ENCODE measurements at places on chromosomes 11 and 22.

DNA sequence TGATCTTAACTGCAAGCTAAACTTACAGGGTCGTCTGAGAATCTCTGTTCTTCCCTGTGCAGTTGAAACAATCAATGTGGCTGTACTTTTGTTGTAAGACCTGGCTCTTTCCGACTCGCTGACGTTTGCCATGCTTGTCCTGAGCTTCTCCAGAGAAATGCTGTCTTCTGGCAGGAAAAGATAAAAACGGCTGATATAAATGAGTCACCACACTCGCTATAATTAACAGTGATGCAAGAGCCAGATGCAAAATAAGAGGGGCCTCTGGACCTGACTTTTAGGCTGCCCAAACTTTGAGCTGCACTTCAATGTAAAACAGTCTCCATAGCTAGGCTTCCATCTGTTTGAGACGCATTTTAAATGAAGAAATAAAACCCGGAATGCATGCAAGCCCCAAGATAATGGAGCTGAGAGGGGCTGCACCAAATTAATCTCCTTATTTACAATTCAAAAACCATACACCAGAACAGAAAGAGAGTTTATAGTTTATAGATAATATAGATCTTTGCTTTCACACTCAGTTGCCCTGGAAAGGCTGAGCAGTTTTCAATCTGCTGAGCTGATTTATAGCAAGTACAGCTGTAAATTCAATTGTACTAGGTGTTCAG lies 48.5 kb downstream of the WT1 start:
- no peak for DNase-seq

DNA sequence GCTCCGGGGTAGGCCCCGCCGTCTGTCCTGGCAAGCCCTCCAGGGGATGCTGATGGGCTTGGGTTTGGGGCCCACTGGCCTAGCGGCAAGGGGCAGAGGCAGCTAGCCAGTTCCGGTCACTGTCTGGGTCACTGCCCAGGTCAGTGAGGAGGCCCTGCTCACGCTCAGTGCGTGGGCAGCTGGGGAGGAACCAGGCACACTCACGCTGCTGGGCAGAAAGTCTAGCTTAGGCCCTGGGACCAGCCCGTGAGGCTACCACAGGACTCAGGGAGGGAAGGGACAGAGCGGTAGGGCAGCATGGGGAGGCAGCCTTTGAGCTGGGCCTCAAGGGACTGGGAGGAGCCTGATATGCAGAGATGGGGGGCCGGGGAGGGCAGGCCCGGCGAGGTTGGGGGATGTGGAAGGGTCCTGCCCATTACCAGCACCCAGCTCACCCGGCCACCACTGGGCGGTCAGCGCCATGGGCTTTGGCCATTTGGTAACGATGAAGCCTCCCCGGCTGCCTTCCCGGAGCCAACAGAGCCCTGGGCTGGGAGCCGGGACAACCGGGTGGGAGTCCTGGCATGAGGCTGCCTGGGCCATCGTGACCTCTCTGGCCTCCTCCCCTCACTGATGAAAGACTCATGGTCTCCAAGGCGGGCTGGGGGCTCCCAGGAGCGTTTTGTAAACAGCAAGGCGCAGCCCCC lies 14.2 kb downstream of the SHISAL1 start:
- peak; percentile 42 for DNase-seq

- DNase-seq = no peak
These were observed 43.6 kb downstream of the TENM4 start for GRCh38 chr11:79397252-79397651.

GRCh38 chr11:6200975-6201374 lies 2.0 kb downstream of the OR52W1 start:
- no peak for DNase-seq

- DNase-seq = no peak
These were observed 21.5 kb upstream of the CSNK2A3 start for GRCh38 chr11:11374358-11375148.

DNA sequence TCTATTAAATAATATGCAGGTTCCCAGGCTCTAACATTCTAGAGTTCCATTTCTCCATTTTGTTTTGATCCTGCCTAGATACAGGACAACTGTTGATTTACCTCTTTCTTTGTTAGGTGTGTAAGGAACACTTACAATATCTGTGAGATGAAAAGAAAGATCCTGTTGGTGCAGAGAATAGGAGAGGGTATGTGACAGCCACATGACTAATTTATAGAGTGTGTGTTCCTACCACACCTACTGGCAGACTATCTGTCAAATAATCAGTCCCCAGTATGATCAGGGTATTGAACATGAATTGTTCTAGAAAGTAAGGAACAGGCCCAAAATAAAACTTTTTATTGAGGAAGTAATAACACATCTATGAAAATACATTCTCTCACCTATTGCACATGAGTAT lies 10.2 kb downstream of the MMP10 start:
- DNase-seq = no peak

DNA sequence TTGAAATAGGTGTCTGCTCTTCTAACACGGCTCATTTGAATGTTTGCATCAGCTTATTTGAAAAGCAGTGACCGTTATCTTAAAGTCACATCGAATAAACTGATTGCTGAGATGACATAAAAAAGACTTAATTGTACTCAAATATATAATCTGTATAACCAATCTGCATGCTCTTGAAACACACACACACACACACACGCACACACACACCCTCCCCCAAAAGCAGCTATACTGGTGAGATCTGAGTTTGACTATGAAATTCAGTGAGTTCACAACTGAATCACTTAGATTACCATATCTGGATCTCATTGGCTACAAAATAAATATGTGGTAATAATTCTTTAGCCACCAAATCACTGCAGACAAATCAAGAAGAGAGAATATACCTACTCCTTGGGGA lies 3.8 kb upstream of the IFTAP start:
- no peak for DNase-seq

DNA sequence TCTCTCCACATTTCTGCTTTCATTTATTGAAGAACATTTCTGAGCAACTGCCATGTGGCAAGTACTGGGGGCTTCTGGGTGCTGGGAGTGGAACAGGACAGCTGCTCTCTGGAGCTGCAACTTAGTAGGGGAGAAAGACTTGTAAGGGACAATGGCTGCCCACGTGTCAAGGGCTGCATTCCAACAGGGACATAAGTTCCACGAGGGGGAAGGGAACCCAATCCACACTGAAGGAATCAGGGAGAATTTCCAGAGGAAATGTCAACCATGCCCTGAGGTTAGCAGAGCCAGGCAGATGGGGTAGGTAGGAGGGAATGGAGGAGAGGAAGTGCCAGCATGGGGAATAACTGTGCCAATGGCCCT lies 1.7 kb downstream of the MAPK8IP2 start:
- no peak for DNase-seq

DNA sequence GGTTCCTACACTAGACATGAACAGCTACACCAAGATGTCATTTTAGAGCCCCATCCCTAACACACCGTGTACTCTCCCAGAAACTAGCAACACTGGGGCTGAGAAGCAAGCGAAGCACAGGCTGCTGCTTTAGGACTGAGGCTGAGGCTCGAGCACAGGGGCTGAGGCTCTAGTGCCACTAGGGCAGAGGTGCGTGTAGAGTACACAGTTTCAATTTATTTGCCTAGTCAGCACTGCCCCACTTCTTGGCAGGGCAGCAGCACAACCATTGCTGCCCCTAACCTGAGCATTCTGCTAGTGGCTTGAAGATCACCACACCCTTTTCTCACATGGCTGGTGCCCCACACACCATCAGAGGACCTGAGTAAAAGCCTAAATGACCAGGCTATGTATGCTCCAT lies 713.2 kb downstream of the LRRC4C start:
- DNase-seq = no peak

- DNase-seq = no peak
These were observed 2.7 kb downstream of the LRRC56 start for GRCh38 chr11:539971-540481.

GRCh38 chr11:91749251-91749650 lies 475.4 kb upstream of the FAT3 start:
- DNase-seq = no peak

DNA sequence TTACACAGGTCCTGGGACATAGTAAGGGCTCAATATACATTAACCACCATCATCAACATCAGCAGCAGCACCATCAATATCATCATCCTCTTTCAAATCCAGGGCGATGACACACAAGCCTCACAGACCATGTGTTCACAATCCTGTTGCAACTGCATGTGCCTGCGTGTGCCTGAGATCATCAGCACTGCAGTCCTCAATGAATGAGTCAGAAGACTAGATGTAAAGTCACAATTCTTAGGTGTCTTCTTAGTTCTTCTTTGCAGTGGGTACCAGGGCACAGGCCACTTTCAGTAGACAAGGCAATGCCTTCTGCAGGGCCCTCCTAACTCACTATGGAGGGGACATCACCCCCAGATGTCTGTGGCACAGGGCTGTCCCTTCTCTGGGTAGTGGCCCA lies 111.1 kb downstream of the MYO18B start:
- DNase-seq = no peak

GRCh38 chr11:68461575-68461917 lies 994 bp downstream of the PPP6R3 start:
- DNase-seq = no peak

DNA sequence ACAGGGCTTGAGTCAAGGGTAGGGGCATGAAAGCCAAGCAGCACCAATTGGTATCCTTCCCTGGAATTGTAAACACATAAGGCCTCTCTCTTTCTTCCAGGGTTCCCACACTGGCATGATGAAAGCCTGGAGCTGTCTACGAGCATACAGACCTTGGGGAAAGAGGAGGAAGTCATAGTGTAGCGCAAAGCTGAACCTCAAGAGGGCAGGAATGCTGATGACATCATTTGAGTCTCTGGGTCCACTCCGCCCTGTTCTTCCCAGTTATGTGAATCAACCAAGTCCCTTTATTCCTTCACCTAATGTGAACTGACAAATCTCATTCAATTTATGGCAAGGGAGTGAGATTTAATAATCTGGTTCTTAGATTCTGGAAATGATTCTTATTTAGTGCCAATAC lies 266.4 kb upstream of the NCAM1 start:
- DNase-seq = no peak

DNA sequence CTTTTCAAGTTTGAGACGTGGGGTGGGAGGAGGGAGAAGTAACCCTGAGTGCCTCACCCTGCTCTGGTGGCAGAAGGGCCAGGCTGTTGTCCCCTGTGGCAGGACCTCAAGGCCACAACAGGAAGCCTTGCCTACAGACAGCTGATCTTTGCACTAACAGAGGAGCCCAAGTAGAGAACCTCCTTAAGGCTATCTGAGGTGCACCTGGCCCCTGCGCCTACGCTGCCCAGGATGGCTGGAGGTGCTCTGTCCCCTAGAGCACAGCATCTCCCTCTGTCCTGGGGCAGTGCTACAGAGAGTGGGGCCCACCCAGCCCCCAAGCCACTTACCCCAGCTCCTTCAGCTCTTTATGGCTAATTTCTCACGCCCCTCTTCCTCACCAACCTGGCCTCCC lies 27.0 kb downstream of the MYO7A start:
- DNase-seq = no peak

GRCh38 chr11:86695373-86695772 lies 23.0 kb upstream of the ME3 start:
- DNase-seq = no peak

GRCh38 chr11:35305670-35306382 lies 113.5 kb downstream of the SLC1A2 start:
- peak; percentile 33 for DNase-seq

- peak; percentile 69 for DNase-seq
These were observed 879 bp downstream of the TMEM121B start for GRCh38 chr22:17120281-17120680.

- DNase-seq = peak; percentile 24
These were observed 35.0 kb upstream of the SORL1 start for GRCh38 chr11:121417055-121417551.

DNA sequence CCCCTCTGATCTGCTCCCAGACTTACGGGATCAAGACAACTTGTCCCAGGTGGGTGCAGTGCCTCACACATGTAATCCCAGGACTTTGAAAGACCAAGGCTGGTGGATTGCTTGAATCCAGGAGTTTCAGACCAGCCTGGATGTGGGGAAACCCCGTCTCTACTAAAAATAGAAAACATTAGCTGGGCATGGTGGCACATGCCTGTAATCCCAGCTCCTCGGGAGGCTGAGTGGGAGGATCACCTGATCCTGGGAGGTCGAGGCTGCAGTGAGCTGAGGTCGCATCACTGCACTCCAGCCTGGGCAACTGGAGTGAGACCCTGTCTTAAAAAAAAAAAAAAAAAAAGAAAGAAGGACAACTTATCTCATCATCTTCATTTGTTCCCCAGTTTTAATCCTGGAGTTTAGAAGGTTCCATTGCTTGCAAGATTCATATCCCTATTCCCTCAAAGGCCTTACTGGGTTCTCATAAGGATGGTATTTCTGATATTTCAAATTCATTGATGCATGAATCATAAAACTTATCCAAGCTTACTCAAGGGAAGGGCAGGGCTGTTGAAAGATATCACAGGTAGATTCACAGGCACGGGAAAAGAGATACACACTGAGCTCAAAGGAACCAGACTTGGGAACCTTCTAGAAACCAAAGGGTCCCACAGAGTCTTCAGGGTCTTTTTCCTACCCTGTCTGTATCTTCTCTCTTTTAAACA lies 14.6 kb downstream of the ENDOD1 start:
- DNase-seq = no peak
